Urinary bladder (tissue), 4 donors: ENCODE measurements at places on chromosomes 7 and 10. TPM values are rescaled to one million over a fixed set of nuclear protein-coding genes. Genes with fewer than 3 reads are reported as not detected.

PRF1 gene
- total RNA-seq: 0.90 TPM

ECHS1 gene
- total RNA-seq: 43.0 TPM

- no peak for DNase-seq
Observed at GRCh38 chr7:138958391-138958956, 22.7 kb downstream of the KIAA1549 start.

- DNase-seq: no peak
Observed at GRCh38 chr7:37032258-37032601, 307.9 kb upstream of the AOAH start.

DNA sequence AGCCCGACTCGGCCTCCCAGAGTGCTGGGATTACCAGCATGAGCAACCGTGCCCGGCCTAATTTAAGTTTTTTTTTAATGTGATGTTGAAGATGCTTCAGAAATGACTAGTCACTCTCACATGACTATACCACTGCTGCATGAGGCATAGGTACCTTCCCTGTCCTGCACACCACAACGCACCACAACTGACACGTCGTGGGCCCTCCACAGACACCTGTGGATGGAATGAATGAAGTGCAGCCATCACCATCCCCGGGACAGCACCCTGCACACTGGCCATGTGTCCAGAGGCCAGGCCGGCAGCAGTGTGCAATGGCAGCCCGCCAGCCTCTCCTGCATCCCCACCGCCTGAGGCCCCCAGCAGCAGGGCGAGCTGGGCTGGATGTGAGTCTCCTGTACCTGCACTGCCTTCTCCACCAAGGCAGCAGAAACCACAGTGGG, 55.1 kb downstream of the VOPP1 start:
- DNase-seq: no peak

GRCh38 chr7:96786998-96787395, 77.4 kb upstream of the SEM1 start:
- no peak for DNase-seq

DNA sequence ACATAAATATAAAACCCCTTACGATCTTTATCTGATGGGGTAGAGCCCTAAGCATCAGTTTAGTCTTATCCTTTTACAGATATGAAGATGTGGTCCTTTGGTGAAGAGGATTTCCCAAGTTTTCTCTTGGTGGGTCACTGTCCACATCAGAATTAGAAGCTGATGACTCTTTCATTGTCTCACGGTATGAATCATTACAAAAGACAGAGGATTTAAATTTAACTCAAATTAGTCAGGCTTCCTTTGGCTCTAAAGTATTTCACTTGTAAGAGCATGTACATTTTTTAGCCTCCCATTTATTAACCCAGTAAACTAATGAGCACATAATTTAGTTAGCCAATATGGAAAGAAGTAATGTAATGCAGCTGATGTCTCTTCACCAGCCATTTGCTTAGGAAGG, 49.9 kb upstream of the TMEM26 start:
- no peak for DNase-seq

GRCh38 chr7:26381476-26382353, 90.1 kb downstream of the SNX10 start:
- DNase-seq: no peak
